Pons (tissue), 1 donor: ENCODE measurements at places on chromosomes 12 and 14.

GRCh38 chr12:56387152-56387736 is 24.6 kb upstream of the APOF start:
- DNase-seq, result no peak

DNA sequence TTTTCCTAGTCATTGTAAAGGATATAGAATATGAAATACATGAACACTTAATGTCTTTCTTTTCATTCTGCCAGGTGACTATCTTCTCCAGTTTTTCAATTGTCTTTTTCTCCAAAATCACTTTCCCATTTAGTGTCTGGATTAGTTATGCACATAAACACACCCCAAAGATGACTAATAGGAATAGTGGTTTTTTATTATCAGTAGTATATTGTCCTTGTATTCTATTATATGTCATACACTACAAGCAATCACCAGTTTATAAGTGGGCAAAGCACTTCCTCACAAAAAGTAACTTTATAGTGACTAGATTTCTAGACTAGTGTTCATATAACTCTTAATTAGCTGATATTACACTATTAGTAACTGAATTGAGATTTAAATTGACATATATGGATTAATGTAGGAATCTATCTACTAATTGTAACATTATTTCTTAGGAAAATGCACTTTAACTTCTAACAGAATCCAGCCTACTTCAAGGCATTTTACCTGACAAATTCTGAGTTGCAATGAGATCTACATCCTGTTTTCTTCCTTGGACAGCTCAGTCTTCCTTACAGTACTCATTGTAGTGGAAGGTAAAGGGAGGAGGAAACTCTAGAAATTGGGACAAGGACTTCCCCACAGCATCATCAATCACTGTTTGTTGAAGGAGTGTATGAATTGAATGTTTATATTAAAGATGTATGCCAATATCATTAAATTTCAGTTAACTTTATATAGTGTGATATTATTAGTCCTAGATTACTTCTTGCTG is 186.1 kb upstream of the GARIN2 start:
- DNase-seq, result no peak

GRCh38 chr12:46770501-46771183 is 55.2 kb downstream of the SLC38A4 start:
- DNase-seq, result no peak

- DNase-seq, result no peak
Observed at GRCh38 chr12:114847441-114848035, 163.6 kb upstream of the TBX3 start.

DNA sequence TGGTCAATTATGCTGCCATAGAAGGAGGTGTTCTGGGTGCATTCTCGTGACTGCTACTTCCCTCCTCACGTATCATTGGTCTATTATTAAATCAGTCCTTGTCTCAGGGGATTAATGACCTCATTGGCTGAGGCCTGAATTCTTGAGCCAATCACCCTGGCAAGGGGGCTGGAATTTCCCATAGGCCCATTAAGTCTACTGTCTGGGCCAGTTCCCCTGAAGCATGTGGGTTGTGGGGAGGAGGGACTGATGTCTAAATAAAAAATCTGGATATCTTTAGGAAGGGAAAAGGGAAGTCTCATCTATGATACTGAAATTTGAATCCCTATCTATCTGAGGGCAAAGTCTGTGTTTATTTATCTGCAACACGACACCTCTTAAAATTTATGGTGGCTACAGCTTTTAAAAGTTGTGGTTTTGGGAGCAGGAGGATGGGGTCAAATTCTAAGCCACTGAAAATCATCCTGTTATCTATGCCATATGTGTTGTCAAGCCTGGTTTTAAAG is 71.9 kb downstream of the DYRK2 start:
- DNase-seq, result peak; percentile 22

- no peak for DNase-seq
Observed at GRCh38 chr14:37090026-37090425, 82.4 kb downstream of the SLC25A21 start.

GRCh38 chr14:68945585-68946488 is 33.3 kb downstream of the ACTN1 start:
- DNase-seq, result no peak
